Activated naive CD8-positive, alpha-beta T cell treated with anti-CD3 and anti-CD28 coated beads, Interleukin-2, amount 10 ng/mL, durations not matched to agents 7 days and 5 days (primary cell): ENCODE measurements at places on chromosomes 13 and 19.

DNA sequence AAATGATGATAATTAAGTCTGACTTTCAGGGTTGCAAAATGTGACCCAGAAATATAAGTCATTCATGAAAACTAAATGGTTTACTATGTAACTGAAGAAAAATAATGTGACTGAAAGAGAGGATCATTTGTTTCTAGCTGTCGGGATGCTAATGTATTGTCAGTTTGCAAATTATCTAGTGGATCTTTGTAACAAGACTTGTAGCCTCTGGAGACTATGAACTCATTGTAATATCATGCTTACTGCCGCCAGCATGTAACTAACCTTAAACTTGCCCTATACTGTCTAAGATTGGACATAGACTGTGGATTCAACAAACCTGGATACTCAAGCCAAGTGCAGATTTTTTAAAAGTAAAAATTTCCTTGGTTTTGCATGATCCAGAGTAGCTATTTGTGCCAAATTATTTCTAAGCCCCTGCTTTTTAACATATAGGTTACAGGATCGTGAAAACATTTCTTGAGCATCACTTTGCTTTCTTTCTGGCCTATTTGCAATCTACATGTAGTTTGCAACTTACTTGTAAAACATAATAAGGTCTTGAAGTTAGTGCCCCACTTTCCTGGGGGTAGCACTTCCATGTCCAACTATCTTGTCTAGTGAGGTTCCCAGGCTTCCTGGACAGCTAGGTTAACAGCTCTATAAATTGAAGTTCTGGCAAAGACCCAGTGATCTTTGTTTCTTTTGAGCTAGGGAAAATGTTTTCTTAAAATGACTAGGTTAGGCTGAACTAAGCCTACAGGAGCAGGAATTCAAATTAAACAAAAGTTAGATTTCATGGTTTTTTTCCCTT lies 3.3 kb upstream of the POSTN start:
- no peak for DNase-seq

DNA sequence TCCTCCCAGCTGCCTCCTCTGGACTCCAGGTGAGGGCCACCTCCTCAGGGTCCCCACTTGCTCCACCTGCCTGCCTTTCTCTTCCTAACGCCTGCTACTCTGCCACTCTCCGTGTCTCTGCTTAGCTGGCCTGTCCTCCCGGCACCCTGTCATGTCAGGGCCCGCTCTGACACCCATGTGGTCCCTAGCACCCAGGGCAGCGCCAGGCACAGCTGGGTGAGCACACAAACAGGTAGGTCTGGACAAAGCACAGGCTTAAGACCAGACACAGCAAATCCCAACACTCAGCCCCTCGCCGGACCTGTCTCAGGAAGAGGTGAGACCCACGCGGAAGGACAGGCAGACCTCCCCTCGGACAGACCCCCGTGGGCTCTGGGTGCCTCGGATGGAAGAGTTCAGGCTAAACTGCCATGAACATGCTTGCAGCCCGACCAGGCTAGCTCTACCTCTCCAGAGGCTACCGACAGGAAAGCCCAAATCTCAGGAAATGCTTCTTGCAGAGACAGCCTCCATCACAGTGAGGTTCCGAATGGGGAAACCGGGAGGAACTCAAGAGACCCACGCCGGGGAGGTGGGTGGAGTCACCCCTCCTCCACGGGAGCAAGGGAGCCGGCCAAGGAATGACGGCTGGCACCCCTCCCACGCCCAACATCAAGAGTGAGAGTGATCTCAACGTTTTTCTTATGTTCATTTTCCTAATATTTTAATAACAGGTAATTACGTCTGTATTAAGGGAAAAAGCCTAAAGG lies 12.5 kb downstream of the ZNF787 start:
- DNase-seq, result no peak

DNA sequence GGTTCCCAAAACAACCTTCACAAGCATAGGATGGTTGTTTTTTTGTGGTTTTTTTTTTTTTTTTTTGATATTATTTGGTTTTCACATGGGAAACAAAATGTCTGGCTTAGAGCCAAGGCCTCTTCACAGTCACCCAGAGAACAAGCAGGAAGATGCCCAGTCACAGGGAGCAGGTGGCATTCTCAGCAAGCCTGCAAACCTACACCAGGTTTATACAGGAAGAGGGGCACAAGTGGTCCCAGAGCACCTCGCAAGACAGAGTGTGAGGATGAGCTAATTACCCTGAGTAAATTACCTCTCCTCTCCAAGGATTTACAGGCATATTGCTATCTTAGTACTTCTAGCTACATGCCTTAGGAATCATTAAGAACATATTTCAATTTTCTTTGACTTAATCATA lies 1375.6 kb downstream of the EFNB2 start:
- no peak for DNase-seq

GRCh38 chr19:54379187-54379678 lies 14.5 kb upstream of the LAIR1 start:
- no peak for DNase-seq

DNA sequence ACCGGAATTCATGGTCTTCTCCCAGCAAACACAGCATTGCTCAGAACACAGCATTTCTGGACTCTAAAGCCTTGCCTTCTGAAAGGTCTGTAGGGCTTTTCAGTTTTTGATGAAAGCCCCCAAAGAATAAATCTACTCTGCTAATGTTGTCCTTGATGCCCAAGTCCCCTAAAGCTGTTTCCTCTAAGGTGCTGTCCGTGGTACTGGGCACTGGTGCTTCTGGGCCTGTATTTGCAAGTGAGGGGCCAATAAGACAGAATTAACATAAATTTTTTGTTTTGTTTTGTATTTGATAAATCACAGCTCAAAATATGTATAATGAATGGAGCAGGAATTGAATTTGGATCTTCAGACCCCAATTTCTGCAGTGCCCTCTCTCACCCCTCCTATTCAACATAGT lies 12.1 kb upstream of the LGALS13 start:
- no peak for DNase-seq

DNA sequence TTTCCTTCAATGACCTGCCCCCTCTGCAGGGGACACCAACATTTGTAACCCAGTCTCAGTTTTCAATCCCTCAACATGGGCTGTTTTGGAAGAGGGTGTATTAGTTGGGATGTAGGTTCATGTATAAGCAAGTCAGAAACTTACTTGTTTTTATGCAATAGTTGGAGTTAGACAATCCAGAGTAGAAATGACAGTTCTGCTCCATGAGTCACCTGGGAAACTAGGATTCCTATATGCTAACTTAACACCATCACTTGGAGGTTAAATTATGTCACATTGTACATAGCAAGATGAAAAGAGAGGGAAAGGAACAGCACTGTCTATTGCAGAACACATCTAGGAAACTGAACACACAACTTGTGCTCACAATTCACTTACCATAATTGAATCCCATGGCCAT lies 436.4 kb downstream of the RFC3 start:
- no peak for DNase-seq

- no peak for DNase-seq
Measured at GRCh38 chr13:51697181-51697580, 106.8 kb downstream of the DHRS12 start.

- no peak for DNase-seq
Measured at GRCh38 chr13:39957868-39958677, 302.6 kb downstream of the COG6 start.

DNA sequence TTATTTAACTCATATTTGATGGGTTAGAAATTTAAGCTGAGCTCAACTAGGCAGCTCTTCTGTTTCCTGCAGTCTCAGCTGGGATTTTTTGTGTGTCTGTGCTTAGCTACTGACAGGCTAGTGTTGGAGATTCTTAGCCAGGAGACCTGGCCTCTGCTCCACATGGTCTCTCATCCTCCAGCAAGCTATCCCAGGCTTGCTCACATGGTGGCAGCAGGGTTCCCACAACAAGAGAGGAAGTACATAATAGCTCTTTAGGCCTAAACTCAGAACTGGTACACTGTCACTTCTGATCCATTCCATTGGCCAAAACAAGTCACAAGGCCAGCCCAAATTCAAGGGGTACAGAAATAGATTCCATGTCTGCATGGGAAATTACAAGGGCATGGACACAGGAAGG lies 406.2 kb downstream of the SUCLA2 start:
- no peak for DNase-seq

GRCh38 chr19:31037286-31037980 lies 311.8 kb downstream of the TSHZ3 start:
- DNase-seq, result no peak

DNA sequence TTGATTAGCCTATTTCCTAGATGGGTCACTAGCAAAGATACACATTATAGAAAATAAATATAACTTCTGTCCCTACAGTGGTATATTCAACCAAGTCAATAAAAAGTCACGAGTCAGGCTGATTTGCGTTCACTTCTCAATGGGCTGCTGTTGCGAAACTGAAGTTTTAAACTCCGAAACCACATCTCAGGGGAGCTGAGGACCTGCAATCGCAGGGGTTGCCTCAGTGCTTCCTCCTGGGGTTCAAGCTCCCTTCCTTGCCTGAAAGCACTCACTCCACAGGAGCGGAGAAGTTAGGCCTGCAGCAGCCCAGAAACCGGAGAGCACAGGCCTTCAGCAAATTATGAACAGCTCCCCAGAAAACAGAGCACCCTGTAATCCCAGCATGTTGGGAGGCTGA lies 39.6 kb downstream of the RAB20 start:
- no peak for DNase-seq

- DNase-seq, result no peak
Measured at GRCh38 chr19:13404236-13404635, 102.0 kb downstream of the CACNA1A start.

GRCh38 chr13:43520351-43520750 lies 266.4 kb downstream of the ENOX1 start:
- no peak for DNase-seq

- DNase-seq, result no peak
Measured at GRCh38 chr13:33153421-33154404, 131.8 kb downstream of the STARD13 start.

- DNase-seq, result no peak
Measured at GRCh38 chr13:23754997-23755396, 134.2 kb downstream of the MIPEP start.

DNA sequence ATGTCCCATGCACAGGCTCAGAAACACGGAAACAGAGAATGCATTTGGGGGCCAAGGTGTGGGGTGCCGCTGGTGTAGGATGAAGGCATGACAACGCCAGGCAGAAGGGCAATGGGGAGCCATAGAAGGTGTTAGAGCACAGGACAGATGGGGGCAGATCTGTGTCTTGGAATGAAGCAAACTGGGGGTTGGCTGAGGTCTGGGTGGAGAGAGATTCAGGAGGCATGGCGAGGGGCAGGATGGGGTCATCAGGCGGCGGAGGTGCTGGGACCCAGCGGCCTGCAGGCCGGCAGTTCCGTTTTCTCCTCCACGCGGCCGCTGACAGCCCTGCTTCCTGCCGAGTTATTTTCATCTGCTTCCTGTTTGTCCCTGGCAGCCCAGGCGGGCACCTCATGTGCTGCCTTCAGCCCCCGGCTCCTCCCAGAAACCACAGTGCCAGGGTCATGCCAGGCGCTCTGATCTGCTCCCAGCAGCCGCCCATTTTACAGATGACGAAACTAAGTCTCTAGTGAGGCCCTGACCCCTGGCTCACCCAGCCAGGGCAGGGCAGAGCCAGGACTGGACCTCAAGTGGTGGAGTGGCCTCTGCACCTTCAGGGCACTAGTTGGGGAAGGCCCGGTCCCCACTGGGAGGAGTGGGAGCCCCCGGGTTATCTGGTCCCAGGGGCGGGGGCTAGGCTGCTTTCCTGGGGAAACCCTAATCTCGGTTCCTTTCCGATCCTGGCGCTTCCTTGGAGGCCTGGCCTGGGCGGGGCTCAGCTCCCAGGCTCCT lies 2.2 kb downstream of the ARHGAP45 start:
- DNase-seq, result peak; percentile 74

DNA sequence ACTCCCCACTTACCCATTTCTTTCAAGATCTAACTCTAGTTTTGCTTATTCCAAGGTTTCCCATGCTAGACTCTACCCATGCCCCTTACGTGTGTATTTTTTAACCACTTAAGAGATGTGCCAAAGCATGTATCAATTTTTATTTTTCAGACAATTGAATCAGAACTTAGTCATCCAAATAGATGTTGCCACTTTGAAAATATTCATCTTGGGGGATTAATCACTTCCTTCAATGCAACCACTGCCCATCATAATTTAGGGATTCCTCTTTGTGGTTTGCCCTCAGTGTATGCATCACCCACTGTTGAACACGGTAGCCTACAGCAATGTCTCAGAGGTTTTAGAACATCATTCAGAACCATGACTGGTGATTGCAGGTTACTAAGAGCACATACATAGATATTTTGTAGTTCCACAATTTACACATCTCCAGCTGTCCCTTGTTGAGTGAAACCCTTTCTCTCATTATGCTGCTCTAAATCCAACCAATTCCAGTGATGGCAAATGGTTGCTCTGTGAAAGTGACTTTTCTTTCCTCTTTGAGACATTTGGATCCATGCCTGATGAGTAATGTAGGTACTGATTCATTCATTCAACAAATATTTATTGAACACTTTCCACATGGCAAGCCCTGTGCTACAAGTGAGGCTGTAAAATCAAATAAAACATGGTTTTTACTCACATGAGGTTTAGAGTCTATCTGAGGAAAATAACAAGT lies 60.6 kb upstream of the SERP2 start:
- DNase-seq, result no peak

- peak; percentile 82 for DNase-seq
Measured at GRCh38 chr19:43826787-43827754, at the start of gene ZNF283. ZNF283 (plus strand) TSS chr19:43827321; CDS start chr19:43833505, 6,184 bp downstream.

- DNase-seq, result peak; percentile 50
Measured at GRCh38 chr19:12937093-12937926, 1.1 kb upstream of the CALR start.

DNA sequence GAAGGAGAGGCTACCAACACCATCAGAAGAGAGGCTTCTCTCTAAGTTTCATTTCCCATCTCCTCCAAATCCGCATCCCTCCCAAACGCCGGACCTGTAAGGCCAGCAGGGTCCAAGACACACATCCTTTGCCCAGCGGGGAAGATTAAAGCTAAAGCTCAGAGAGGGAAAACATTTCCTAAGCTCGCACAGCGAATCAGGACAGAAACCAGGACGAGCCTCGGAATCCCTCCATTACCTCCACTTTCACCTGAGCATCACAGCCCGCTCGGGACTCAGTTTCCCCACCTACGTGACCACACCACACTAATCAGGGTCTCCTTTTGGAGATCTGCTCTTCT lies 711 bp upstream of the FOSB start:
- no peak for DNase-seq

DNA sequence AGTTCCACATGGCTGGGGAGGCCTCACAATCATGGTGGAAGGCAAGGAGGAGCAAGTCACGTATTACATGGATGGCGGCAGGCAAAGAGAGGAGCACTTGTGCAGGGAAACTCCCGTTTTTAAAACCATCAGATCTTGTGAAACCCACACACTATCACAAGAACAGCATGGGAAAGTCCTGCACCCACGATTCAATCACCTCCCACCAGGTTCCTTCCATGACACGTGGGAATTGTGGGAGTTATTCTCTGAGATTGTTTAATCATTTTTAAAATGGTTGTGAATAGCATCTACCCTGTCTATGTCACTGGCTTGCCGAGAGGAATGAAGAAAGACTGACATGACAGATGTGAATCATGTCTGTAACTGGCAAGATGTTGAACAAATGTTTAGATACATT lies 301.7 kb downstream of the HS6ST3 start:
- DNase-seq, result no peak

DNA sequence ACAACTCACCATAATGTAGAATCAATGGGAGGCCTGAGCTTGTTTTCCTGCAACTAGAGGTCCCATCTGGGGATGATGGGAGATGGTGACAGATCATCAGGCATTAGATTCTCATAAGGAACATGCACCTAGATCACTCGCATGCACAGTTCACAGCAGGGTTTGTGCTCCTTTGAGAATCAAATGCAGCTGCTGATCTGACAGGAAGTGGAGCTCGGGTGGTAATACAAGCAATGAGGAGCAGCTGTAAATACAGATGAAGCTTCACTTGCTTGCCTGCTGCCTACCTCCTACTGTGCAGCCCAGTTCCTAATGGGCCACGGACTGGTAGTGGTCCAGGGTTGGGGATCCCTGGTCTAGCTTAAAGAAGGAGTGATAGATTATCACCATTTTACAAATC lies 33.0 kb downstream of the KPNA3 start:
- no peak for DNase-seq
